ENCODE measurements at places on chromosomes 12 and 14. TPM values are rescaled to one million over a fixed set of nuclear protein-coding genes. Genes with fewer than 3 reads are reported as not detected.

MLEC gene
- 153 TPM for total RNA-seq

PARP2 gene
- total RNA-seq: 22.1 TPM

BEST3 gene
- total RNA-seq: not detected

VPS29 gene
- 78.4 TPM for total RNA-seq

MYL2 gene
- total RNA-seq: not detected

GRCh38 chr12:57343703-57344378 is 87.0 kb downstream of the R3HDM2 start:
- DNase-seq: no peak

GRCh38 chr14:95356245-95356869 is 36.6 kb upstream of the CLMN start:
- DNase-seq: no peak

- no peak for DNase-seq
Observed at GRCh38 chr12:120849765-120850164, 54.4 kb downstream of the SPPL3 start.

DNA sequence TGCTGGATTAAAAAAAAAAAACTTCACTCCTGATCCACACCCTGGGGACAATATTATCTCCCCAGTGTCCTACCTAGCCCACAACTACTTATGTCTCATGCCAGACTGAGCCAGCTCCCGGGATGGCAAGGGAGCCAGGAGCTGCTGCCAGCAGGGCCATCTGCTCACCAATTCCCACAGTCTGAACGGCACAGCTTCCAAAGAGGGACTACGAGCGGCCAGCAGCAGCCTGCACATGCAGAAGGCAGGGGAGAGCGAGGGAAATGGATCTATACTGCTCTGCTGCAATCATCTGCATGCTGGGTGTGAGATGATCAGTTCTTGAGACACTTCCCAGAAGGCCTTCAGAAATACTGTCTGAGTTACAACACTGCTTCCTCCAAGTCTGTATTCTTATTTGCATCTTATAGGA is 11.1 kb downstream of the SSH1 start:
- no peak for DNase-seq

GRCh38 chr12:110739894-110740293 is 2.8 kb downstream of the PPP1CC start:
- no peak for DNase-seq

DNA sequence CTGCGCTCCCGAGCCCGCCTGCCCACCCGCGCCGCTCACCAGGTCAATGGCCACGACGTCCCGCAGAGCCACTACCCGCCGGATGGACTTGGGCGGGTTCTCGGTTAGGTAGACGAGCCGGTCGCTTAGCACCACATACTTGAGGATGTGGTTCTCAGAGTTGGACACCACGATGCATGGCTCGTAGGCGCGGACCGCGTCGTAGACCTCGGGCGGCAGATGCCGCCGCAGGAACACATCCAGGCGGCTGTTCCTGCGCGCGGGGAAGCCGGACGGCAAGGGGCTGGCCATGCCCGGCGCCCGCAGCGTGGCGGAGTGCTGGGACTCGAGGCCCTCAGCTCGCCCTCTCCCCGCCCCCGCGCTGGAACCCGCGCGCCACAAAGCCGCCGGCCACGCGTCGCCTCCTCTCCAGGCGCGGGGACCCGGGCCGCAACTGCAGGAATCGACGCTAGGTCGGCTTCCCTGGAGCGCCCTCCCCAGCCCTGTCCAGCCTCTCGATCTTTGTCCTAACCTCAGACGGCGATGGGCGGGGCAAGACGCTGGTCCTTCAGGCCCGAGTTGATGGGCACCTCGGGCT is at the start of gene C12orf56:
C12orf56 (minus strand) TSS at position 484 of the 577 bp plus-strand sequence; CDS start at position 291, 193 bp downstream.
- no peak for DNase-seq

DNA sequence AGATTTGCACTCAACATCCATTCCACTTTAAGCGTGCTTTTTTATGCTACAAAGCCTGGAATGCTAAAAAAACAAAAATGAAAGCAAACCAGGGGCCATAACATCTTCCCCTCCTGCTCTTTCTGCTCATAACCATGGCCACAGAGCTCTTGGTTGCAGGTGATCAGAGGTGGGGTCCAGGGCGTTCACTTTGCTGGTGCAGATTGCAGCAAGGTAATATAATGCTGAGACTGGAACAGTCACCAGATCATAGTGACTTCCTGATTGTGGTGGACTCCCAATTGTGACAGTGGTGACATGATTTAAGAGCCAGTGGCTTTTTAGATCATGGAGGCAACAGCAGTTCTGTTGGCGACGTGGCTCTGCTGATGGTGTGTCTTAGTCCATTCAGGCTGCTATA is 115.0 kb upstream of the CPM start:
- DNase-seq: no peak

GRCh38 chr12:103469719-103470118 is 26.0 kb downstream of the C12orf42 start:
- no peak for DNase-seq

DNA sequence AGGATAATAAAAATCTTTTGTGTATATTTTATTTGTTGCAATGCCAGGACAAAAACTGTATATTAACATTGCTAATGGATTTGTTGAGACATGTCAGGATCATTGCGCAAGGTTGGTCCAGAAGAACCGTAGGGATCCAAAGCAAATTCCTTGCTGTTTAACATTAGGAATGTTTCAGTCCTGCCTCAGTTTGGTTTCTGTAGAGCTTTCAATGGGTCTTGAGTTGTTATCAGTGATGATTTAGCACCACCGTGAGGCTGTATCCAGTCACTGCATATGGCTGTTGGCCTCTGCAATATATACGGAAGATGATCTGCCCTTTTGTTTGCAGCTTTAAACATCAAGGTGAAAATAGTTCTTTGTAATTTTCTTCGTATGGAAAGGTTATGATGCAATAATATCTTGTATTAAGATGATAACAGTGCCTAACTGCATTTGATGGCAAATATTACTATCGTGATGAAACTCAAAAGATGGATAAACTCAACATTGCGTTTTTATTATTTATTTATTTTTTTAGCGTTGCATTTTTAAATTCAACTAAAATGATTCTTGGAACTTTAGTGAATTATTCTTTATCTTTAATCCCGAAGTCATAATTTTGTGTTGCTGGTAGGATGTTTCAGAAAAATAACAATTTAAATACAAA is 231.2 kb downstream of the AKAP6 start:
- DNase-seq: no peak
